EL (cell line): ENCODE measurements at places on chromosomes 1 and 21.

GRCh38 chr1:98119796-98120195 lies 199.0 kb upstream of the DPYD start:
- DNase-seq = peak; percentile 21

DNA sequence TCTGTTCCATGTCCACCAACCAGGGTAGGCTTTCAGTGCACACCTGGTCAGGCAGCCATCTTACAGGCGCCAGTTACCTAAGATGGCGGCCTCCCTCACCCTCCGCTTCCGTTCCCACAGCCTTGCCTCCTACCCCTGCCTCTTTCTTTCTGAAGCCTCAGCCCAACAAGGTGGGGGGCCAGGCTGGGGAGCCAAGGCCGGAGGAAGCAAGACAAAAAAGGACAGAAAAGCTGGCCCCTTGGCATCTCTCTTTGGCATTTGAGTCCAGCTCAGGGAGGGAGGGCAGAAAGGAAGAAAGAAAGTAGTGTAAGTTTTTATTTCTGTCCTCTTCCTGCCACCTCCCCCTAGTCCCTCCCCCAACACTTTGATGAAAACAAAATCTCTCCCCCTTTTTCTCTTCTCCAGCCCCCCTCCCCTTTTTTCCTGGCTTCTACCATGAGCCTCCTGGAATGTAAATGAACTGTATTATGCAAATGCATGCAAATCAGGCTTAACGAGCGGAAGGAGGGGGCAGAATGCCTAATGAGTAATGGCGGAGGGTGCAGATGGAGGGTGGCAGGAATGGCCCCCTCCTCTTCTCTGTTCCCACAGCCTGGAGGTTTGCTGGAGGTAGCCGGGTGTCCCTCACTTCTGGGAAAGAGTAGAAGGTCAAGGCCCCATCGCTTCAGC lies 43.8 kb downstream of the RHBG start:
- DNase-seq = no peak

- no peak for DNase-seq
Observed at GRCh38 chr1:152108882-152109222, 6.4 kb downstream of the TCHH start.

GRCh38 chr1:175218786-175219434 lies 26.3 kb upstream of the KIAA0040 start:
- DNase-seq = no peak

DNA sequence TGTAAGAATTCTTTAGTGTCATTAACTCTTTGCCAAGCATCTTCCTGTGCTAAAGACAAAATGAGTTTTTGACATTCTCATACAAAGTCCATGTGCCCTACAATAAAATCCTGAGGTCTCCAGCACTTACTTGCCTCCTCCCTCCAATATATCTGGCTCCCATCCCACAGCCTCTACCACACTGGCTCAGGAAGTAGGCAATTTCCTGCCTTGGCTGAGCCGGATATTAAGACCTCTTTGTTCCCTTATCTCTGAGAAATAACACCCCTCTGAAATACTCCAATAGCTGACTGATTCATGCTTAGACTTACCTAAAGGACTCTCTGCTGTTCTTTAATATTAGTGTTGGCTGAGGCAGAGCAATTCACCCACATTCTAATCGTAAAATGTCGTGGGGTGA lies 37.6 kb upstream of the GORAB start:
- peak; percentile 44 for DNase-seq

DNA sequence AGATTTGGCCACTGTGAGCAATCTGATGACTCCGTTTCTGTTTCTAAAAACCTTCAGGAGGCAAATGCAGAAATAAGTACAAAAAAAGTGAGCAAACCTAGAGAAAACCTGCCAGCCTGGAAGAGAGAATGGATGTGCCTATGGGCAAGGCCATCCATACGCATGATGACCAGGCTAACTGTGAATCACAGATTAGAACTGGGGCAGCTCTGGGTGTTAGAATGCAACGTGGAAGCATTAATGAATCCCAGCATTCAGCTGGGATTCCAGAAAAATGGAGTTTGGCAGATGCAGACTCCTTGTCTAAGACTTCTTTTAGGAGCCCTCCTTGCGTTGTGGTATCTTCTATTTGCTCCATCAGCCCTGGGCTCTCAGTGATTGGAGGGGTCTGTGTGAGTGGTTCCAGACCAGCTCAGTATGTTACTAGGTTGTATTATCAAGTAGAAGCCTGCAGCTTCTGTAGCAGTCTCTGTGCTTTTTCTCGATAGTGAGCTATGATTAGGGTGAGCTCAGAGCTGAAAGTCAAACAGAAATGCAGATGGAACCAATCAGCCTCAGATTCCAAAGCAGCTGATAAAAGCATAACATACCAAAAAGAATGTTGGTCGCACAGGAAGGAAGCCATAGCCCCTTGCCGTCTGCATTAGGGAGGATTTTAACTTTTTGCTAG lies 154.0 kb downstream of the PSMG1 start:
- DNase-seq = peak; percentile 52
